ENCODE measurements at places on chromosomes 2 and 18. TPM values are rescaled to one million over a fixed set of nuclear protein-coding genes. Genes with fewer than 3 reads are reported as not detected.

The SPP2 gene
- not detected for total RNA-seq

The MATN3 gene
- total RNA-seq = 44.7 TPM

DNA sequence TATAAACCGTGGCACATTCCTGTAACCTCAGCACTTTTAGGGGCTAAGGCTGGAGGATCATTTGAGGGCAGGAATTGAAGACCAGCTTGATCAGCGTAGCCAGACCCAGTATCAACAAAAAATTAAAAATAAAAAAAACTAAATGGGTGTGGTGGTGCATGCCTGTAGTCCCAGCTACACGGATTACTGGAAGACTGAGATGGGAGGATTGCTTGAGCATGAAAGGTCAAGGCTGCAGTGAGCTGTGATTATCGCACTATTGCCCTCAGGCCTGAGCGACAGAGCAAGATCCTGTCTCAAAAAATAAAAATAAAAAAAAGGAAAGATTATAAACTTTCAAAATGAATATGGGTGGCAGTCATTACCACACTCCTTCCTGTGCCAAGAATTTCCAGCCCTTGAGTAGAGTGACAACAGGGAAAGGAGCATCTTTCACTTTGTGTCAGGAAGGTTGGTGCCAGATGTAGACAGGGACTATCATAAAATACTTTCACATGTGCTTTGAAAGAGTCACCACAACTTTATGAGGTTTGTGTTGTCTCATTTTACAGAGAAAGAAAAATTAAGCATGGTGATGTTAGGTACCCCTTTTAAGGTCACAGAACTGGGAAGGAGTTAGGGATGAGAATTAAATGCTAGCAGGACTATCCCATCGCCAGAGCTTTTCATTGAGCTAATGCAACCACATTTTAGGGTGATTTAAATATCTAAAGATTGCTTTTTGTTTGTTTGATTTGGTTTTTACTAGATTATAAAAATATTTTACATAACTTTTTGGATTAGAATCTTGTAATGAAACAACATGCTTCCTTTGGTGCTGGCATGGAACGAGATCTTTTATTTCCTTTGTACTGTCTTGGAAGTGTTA lies 1617.4 kb upstream of the ACVR2A start:
- no peak for DNase-seq

The IRS1 gene
- 16.6 TPM for total RNA-seq

GRCh38 chr2:170425281-170425751 lies 247.4 kb downstream of the MYO3B start:
- DNase-seq = no peak

GRCh38 chr2:147182260-147182659 lies 662.6 kb upstream of the ACVR2A start:
- no peak for DNase-seq

GRCh38 chr18:61459896-61460648 lies 126.8 kb downstream of the CDH20 start:
- no peak for DNase-seq

The MEP1B gene
- total RNA-seq = not detected

The TLX2 gene
- total RNA-seq = 0.22 TPM

All from endodermal cell (in vitro differentiated cells).